ENCODE measurements at places on chromosomes 12 and 14.

DNA sequence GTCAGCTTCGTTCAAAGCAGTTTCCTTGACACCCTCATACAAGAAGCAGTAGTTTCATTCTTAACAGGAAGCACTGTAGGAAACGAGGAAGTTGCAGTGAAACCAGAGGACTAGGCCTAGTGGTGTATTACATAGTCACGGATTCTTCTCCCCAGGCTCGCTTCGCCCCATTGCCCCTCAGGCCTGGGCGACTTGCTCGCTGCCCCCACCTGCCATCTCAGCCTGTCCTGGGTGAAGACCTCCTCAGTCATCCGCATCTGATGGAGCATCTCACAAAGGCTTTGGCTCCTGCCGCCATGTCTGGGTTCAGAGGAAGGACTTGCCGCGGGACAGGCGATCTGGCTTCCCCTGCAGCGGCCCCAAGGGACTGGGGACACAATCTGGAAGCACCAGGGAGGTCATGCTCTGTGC, 93.5 kb downstream of the LMNTD1 start:
- DNase-seq = no peak

GRCh38 chr12:57545809-57546437, 1.1 kb downstream of the DCTN2 start:
- no peak for DNase-seq

DNA sequence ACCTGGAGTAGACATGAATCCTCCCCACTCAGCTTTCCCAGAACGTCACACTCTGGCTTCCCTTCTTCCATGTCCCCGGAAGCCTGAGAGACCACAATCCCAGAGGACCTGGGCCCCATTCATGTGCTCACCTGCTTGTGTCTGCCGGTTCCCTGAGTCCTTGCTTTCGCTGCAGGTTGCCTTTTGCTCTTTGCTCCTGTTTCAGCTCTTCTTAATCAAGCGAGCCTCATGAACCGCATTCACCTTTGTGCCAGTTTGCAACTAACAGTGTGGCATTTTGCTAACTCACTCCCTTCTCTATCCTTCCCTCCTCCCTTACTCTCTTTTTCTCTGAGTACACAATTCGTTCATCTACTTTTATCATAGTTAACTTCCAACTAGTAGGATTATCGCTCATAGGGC, 23.1 kb downstream of the ENTPD5 start:
- no peak for DNase-seq

- no peak for DNase-seq
Observed at GRCh38 chr14:67529947-67530935, 2.8 kb upstream of the PLEKHH1 start.
